ENCODE measurements at places on chromosomes 12 and 14.

GRCh38 chr12:115398311-115398781, 714.4 kb upstream of the TBX3 start:
- DNase-seq, result no peak

DNA sequence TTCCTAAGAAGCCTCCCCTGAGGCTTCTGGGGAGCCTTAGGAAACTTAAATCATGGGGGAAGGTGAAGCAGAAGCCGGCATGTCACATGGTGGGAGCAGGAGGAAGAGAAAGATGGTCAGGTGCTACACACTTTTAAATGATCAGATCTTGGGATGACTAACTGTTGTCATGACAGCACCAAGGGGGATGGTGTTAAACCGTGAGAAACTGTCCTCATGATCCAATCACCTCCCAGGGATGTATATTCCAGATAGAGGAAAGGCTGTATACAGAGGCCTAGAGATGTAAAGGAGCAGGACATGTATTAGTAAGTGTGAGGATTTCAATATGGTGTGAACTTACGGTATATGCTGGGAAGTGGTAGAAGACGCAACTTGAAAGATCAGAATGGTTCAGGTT, 121.1 kb downstream of the CAND1 start:
- no peak for DNase-seq

- DNase-seq, result no peak
Observed at GRCh38 chr12:41402801-41403200, 214.7 kb downstream of the PDZRN4 start.

GRCh38 chr12:22525426-22525825, 18.9 kb downstream of the C2CD5 start:
- no peak for DNase-seq

- DNase-seq, result no peak
Observed at GRCh38 chr14:51095854-51096823, 1.2 kb upstream of the TRIM9 start.

DNA sequence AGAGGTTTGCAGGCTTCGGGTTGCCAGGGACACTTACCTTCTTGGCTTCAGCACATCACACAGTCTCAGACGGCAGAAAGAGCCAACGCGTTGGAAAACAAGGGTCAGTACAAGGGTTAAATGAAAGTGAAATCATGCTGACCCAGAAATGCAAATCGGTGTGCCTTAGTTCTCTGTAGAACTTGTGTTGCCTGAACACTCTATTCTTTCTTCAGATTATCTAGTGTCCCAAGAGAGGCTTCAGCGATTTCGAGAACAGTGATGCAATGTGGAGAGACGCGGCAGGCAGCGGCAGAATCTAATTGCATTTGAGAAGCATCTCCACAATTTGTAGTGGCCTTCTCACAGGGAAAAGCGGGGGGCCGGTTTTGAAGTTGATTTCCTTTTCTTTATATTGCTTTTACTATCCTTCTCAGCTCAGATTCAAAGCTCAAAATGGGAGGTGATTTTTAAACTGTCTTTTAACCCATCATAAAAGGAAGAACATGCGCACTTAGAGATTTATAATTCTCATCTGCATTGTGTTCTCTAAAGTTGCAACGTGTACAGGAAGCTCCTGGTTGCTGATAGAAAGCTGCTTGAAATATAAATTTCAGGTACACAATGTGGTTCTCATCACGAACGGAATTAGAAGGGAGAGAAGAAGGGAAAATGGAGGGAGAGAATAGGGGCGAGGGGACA, 67.8 kb upstream of the EGLN3 start:
- DNase-seq, result no peak

DNA sequence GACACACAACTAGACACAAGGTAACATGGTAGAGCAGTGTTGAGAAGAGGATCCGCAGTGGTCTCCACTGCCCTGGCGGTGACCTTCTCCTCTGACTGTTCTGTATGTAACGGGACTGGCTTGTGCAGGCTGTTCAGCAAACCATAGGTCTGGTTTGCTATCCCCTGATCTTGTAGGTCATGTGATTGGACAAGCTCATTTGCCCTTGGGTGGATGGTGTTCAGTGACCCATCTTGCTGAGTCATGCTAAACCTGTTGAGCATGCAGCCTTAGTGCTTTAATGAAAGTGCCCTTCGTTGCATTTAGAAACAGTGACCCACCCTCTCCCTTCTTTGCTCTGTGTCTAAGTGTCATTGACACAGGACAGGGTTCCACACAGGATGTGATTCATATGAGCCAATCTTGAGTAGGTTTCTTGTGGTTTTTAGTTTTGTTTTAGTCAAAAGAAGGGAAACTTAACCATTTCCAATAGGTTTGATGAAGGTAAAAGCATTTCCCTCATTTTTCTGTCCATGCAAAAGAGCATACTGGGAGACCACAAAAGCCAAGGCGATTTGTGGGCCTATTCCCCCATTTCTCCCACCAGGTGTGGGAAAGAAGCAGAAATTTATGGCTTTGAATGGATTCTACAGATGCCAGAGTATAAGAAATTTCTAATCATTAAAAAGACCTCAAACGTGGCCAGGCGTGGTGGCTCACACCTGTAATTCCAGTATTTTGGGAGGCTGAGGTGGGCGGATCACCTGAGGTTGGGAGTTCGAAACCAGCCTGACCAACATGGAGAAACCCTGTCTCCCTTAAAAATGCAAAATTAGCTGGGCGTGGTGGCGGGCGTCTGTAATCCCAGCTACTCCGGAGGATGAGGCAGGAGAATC, 32.6 kb upstream of the HIF1A start:
- peak; percentile 34 for DNase-seq

GRCh38 chr14:24070285-24071143, 848 bp upstream of the CPNE6 start:
- no peak for DNase-seq

DNA sequence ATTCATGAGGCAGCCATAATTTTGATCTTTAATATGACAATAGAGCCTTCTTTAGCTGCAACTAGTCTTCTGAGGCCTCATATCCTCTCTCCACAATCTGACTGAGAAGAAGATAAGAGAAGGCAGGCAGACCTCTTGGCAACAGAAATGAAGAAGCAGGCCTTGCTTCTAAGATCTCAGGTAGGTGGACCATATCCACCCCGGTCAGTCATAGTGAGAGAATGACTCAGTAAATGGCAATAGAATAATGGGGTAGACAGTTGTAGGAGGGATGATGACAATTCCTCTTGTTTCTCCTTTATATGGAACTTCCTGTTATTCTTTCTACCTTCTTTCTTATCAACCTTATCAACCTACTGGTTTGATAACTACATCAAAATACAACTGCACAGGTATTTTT, 246.7 kb upstream of the G2E3 start:
- no peak for DNase-seq

GRCh38 chr14:87049950-87050349, 943.0 kb downstream of the GALC start:
- no peak for DNase-seq

- no peak for DNase-seq
Observed at GRCh38 chr14:57136669-57137328, 131.9 kb downstream of the EXOC5 start.

DNA sequence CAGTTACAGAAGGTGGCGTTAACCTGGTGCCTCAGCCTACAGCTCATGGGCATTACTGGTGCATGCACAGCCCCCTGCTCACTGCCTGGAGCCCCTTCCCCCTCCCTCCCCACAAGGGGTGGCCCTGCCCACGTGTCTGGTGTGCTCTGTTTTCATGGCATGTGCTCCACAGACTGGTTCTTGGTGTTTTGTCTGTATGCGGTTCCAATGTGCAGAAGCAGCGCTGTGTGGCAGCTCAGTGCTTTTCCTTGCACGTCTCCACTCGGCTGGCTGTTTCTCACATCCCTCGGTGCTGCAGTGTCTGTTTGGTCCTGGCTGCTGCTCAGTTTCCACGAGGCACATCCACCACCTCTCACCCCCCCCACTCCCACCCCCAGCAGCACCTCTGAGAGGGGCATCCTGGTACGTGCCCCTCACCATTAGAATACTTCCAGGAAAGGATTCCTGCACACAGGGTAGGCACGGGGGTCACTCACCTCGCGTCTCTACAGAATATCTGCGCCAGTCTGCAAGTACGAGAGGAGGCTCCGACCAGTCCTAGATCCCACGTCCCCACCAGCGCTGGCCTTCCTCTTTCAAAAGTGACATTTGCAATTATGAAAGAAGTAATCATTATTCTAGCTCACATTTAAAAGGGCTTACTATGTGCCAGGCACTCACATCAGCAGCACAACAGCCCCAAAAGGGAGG, 27.1 kb downstream of the DIO3 start:
- no peak for DNase-seq

DNA sequence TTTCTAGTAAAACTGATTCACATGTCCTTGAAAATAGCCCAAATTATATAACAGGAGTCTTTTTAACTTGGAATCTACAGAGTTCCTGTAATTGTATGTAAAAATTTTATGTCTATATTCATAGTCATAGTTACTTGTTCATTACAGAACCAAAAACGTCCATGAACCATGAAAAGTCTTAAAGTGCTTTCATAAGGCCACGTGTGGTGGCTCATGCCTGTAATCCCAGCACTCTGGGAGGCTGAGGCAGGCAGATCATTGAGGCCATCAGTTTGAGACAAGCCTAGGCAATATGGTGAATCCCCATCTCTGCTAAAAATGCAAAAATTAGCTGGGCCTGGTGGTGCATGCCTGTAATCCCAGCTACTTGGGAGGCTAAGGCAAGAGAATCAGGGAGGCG, 48.4 kb downstream of the GALNT4 start:
- DNase-seq, result no peak

- DNase-seq, result no peak
Observed at GRCh38 chr12:115710104-115710564, 567.4 kb downstream of the MED13L start.

- DNase-seq, result no peak
Observed at GRCh38 chr14:67978749-67979148, 159.2 kb downstream of the RAD51B start.

- no peak for DNase-seq
Observed at GRCh38 chr12:100533376-100533775, 40.1 kb upstream of the GAS2L3 start.

GRCh38 chr14:82070040-82070439, 536.4 kb upstream of the SEL1L start:
- DNase-seq, result no peak

DNA sequence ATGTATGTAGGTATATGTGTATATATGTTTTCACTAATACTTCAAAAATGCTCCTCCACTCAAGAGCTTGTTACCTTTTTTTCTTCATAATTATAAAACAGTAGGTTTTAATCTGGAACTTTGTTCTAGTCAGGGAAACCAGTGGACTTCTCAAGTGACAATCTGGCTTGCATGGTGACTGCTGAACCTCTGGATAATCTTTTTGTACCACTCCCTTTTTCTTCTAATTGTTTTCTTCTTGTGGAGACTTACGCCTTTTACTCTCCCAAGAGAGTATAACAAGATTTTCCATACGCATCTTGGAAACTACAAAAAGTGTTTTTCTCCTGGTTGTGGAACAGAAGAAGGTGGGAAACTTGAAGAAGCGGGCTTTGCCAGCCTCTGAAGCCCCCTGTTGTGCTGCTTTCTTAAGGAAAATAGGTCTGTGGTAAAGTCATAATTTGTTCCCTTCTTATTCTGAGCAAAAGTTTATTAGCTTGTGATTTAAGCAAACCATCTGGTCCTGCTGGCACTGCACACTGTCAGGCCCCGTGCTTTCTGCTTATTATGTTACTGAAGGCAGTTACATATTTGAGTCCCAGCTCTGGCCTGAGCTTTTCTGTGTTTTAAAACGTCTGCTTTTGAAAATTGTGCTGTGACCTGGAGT, 291.8 kb downstream of the ERC1 start:
- DNase-seq, result no peak

DNA sequence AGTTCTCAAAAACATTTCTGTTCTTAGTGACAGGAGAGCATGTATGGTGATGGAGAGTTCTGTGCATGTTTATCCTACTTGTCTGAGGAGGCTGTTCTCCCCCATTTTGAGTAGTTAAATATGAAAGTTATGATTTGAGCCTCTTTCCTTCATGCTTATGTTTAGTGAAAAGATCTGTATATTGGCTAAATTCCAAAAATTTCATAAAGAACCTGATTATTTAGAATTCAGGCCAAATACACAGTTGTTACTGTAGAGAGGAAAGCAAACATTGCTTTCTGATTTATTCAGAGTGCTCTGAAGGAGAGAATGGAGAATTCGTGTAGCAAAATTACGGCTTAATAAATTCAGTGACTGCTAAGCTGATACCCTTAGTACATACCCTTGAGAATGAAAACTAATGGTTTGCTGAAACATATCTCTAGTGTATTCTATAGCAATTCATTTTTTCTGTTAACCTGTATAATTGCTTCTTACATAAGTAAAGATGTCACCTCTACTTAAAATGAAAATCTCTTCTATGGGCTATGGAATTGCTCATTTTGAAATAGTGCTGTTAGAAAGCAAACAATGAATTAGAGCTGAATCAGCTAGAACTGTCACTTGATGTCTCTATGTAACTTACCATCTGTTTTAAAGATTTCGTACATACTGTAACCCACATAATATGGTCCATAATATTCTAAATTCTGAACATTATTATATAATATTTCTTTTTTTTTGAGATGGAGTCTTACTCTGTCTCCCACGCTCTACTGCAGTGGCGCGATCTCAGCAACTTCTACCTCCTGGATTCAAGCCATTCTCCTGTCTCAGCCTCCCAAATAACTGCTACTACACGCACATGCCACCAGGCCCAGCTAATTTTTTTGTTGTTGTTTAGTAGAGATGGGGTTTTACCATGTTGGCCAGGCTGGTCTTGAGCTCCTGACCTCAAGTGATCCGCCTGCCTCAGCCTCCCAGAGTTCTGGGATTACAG, 417.0 kb upstream of the RGS6 start:
- DNase-seq, result no peak

DNA sequence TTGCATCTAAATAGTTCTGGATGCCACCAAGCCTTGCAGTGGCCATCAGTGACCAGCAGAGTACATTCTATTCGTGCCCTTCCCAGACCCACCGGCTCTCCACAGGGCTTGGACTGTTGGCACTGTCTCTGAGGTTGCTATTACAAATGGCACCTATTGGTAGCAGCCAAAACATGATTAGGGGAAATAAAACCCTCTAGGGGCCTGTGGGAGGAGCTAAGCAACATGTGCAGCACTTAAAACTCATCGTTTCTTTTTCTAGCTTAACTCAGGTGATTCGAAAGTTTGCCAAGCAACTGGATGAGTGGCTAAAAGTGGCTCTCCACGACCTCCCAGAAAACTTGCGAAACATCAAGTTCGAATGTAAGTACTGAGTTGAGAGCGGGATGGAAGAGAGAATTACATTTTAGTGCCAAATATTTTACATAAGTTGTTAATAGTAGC, 65.4 kb upstream of the RIC8B start:
- DNase-seq, result no peak

GRCh38 chr12:27635349-27635972, 60.8 kb upstream of the REP15 start:
- no peak for DNase-seq

Measured in activated gamma-delta T cell treated with anti-CD3 and anti-CD28 coated beads, Interleukin-2, amount 50 U/mL, for 16 hours (primary cell).